GM10248 (cell line): ENCODE measurements at places on chromosomes 11 and 22.

- DNase-seq: no peak
These were observed 987 bp upstream of the NCR3LG1 start for GRCh38 chr11:17350455-17351171.

DNA sequence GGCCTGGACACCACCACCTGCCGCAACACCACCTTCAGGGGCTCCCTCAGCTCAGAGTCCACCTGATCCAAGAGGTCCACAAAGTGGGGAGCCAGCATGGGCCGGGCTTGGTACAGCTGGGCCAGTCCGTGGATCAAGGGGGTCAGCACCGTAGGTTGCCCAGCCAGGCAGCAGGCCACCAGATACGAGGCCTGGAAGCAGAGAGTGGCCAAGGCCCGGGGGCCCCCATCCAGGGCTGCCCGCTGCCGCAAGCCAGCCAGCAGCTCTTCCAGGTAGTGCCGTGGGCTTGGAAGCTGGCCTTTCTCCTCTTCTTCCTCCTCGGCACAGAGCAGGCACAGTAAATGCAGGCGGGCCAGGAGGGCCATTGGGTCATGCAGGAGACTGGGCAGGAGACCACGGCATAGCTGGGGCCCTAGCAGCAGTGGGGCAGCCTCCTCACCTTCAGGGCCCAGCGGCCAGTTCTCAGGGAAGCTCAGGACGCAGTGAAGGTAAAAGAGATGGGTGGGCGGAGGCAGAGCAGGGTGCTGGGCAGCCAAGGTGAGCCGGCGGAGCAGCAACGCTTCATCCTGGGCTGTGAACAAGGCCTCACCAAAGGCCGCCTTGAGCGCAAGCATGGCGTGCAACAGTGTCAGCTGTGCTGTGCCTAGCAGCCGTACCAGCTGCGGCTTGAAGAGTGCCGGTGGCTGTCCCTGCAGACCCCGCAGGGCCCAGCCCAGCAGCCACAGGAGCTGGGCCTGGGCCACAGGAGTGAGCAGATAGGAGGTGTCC is 1.7 kb downstream of the AP5B1 start:
- DNase-seq: no peak

GRCh38 chr11:95231881-95232605 is 1.0 kb upstream of the SESN3 start:
- DNase-seq: peak; percentile 38

DNA sequence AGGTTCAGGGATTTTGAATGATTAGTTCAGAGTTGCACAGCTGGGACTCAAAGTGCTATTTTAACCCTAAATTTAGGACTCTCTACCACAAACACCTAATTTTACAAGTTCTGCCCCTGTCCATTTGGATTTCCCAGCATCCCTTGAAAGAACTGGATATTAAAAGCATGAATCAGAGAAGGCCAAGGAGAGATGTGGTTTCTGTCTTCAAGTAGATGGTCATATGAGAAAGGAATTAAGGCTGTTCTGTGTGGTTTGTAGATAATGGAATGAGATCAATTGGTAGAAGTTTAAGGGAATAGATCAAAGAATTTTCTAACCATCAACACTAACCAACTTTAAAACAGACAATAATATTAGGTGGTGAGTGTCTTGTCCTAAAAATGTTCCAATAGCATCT is 106.4 kb upstream of the TENM4 start:
- DNase-seq: no peak

- DNase-seq: no peak
These were observed 594 bp downstream of the MPST start for GRCh38 chr22:37020192-37020479.

DNA sequence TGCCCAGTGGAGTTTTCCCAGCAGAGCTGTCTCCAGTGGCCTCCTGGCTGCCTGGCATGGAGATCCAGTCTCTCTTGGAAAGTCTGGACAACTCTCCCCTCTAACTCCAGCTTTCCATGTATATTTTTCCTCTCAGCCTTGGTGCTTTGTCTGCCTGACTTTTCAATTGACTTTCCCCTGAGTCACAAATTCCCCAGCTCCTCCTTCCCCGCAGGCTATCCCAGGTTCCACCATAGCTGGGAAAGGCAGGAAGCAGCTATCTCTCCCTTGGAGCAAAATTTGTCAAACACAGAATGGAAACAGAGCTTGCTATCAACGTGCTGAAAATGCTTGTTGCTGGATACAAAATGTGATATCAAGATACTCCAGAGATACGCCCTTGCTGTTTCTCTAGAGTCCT is 384.8 kb downstream of the TMEM135 start:
- DNase-seq: no peak

DNA sequence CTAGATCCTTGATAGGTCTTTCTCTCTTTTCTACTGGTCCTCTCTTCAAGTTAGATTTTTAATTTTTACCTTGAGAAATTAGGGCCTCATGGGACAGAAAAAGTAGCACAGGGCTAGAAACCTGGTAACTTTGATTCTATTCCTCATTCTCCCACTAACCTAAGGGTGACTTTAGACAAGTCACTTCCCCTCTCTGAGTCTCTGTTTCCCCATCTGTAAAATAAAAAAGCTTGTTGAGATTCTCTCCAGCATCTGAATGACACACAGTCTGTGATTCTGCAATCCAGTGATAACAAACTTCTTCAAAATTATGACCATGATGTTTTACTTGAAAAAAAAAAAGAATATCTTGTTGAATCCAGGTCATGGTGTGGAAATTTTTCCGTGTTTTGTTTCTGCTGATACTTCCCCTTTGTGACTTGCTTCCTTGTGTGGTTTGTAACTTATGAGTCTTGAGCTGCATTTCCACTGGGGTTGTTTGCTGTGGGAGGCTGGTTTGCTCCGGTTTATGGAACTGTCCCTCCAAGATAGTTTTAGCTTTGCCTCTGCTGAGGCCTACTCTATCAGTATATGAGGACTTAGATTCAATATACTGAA is 9.8 kb upstream of the MPEG1 start:
- no peak for DNase-seq

GRCh38 chr11:120880498-120881175 is 143.3 kb upstream of the TBCEL start:
- DNase-seq: no peak

GRCh38 chr11:68090706-68091105 is 30.5 kb downstream of the CHKA start:
- peak; percentile 40 for DNase-seq

DNA sequence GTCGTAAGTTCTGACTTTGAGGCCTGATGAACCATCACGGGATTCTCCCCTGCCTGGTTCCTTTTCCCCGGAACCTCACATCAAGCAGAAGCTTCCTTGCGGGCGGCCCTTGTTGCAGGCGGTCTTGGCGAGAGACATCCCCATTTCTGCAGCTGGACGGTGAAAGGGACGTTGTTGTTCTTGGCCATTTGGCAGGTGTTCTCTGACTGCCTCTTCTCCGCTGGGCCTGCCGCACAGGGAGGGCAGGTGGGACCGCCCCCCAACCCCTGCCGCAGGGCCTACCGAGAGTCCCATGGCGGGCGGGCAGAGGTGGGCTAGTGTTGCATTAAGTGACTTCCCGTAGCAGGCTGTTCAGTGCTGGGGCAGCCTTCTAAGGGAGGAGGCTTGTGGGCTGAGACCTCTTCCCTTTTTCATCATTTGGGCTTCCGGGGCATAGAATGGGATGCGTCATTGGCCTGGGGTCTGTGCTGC is 26.9 kb upstream of the GRAMD4 start:
- peak; percentile 66 for DNase-seq

DNA sequence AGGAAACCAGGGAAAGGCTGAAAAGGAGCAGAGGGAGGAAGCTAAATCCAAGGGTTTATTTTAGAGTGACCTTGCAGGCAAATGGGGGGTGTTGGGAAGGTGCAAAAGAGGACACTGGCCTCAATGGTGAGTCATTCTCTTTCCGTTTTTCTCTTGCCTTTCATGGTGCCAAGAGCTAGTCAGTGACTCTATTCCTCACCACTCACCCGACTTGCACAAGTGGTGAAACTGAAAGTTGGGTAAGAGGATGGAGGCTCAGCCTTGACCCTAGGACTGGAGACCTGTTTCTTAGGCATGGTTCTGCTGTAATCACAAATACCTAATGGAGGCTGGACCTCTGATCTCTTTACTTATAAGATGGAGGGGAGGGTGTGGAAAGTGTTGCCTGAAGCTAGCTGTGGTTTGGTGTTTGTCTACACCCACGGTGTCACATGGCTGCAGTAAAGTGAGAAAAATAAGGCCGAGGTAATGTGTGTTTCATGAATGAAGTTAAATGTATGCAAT is 67.3 kb upstream of the CREB3L1 start:
- peak; percentile 51 for DNase-seq

DNA sequence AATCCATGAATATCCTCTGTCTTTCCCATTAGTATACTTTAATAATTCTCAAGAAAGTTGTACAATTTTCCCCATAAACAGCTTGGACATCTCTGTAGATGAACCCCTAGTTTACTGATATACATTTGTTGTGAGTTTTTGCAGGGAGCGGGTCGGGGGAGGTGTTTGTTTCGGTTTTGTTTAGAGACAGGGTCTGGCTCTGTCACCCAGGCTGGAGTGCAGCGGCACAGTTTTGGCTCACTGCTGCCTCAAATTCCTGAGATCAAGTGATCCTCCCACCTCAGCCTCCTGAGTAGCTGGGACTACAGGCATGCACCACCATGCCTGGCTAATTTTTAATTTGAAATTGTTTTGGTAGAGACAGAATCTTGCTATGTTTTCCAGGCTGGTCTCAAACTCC is 57.6 kb downstream of the IGLL5 start:
- DNase-seq: peak; percentile 3

DNA sequence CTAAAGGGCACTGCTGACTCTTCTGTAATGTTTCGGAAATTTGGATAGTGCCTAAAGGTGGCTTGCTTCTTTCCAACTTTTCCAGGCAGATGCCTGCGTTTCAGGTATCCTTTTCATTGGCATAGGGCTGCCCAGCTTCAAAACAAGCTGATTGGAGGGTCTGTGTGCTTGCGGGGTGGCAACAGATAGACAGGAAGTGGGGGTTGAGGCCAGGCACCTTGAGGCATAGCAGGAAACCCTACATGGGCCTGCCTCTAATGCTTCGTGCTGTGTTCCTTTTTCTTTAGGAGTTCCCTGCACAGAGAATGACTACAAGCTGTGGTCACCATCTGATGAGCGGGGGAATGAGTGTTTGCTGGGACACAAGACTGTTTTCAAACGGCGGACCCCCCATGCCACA is 92.2 kb upstream of the SORL1-AS1 start:
- no peak for DNase-seq

DNA sequence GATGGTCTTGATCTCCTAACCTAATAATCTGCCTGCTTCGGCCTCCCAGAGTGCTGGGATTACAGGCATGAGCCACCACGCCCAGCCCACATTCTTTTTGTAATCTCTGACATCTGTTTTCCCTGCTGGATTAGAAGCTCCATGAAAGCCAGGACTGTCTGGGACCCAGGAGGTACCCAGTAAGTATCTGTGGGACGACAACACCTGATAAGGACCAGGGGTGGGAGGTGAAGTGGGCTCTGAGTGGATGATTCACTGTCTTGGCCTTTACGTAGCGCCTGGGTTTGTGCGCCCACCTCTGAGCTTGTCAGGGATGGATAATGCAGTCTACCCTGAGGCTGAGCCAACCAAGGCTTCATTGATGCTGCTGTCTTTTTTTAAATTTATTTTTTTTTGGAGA is 118.8 kb downstream of the ABTB2 start:
- DNase-seq: no peak

- DNase-seq: no peak
These were observed 150.9 kb upstream of the THY1 start for GRCh38 chr11:119573858-119574257.

DNA sequence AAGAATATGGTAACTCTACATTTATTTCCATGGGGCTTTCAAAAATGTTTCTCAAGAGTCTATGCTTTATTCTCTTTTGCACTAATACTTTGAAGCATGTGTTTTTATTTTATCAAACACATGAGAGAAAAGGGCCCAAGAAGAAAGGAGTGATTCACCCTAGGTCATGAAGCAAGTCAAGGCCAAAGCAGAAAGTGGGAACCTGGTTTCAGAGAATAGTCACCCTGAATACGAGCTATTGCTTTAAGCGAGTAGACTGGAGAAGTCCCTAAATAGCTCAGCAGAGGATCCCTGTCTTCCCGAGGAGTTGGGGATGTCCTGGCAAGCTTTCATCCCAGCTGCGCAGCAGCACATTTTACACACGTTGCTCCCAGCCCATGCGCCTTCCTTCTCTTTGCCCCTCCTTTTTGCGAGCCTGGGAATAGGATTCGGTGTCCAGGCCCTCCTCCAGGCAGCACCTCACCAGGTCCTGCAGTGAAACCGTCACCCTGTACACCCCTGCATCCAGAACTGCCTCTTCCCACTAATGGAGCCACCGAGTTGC is 19.1 kb downstream of the MPEG1 start:
- DNase-seq: no peak

- peak; percentile 57 for DNase-seq
These were observed 150.1 kb upstream of the UBASH3B start for GRCh38 chr11:122505304-122506006.

- no peak for DNase-seq
These were observed 23.4 kb upstream of the RASD2 start for GRCh38 chr22:35517207-35517606.

DNA sequence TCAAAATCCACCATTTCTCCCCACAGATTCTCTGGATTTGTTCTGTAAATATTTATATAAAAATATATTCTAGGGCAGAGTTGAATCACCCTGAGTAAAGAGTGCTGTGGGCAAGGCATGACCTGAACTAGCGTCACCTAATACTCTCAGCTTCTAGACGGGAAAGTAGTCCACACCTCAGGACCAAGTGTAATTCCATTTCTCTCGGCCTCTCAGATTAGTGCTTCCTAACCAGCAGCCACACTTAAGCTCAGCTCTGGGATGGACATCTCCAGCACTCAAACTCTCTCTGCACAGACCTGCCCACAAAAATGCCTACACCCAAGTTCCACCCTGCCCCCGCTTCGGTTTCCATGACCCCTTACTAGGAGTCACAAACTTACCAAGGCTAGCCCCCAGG is 5.3 kb downstream of the SPTBN2 start:
- DNase-seq: no peak

- no peak for DNase-seq
These were observed 145.3 kb downstream of the CRYBB2 start for GRCh38 chr22:25364736-25365241.

DNA sequence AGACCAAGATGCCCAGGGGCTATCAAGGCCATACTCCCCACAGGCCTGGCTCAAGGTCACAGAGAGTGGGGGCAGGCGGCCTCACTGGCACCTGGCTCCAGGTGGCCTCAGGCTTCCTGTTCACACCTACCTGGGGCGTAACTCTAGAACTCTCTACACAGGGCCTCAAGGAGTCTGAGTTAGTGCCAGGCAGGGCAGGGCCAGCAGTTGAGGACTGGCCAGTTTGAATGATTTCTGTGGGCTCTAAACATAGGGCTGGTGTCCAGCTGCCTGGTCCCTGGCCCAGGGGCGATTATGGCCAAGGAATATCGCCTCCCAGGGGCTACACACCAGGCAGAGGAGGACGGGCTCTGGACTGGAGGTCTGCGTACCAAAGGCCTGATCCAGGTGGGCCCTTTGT is 79.2 kb downstream of the WNT7B start:
- DNase-seq: no peak

GRCh38 chr11:100984668-100985067 is 144.9 kb downstream of the PGR start:
- peak; percentile 32 for DNase-seq

GRCh38 chr11:15944460-15944859 is 411.9 kb downstream of the SOX6 start:
- no peak for DNase-seq

GRCh38 chr11:89456681-89457080 is 34.5 kb downstream of the NOX4 start:
- DNase-seq: no peak
